ENCODE measurements at places on chromosomes 6 and 20. TPM values are rescaled to one million over a fixed set of nuclear protein-coding genes. Genes with fewer than 3 reads are reported as not detected.

The PPT2 gene
- total RNA-seq, result 37.6 TPM

GRCh38 chr6:40020166-40020565 lies 85.9 kb upstream of the MOCS1 start:
- no peak for DNase-seq

DNA sequence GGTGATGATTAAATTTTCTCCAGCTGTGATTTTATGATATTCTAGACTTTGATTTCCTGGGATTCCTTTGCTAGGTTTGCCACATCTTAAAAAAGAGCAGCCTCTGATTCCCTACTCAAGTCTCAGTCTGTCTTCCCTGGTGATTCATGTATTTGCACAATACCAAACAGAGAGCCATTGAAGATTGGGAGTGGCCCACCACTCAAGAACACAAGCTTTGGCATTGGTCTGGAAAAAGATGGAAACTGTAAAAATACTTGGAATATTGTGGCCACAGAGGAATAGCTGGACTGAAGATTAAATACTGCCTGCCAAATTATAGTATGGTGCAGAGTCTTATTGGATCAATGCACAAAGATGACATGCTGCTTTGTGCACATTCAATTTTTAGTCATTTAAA lies 32.9 kb downstream of the PTCHD4 start:
- DNase-seq, result no peak

GRCh38 chr6:135393289-135393688 lies 104.3 kb downstream of the AHI1 start:
- no peak for DNase-seq

All from aorta (tissue), 5 donors.